COLO829 (cell line): ENCODE measurements at places on chromosomes 2 and 18.

GRCh38 chr2:172516299-172516698 is 39.6 kb upstream of the PDK1 start:
- no peak for DNase-seq

DNA sequence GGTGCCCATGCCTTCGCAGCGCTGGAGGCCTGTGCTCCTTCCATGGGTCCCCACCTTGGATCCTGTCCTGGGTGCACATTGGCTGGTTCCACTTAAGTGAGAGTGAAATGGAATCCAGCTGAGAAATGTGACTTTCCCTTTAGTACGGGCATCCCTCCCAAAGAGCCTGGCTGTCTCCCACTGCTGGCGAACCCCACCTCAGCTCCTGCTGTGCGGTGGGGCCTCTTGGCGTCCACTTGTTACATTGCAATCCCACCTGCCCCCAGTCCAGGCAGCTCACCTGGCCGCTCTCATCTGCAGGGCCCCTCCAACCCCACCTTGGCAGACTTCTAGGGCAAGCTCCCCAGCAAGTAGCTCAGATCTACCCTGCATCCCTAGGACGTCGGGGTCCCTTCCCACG is 35.5 kb upstream of the GNAL start:
- no peak for DNase-seq

GRCh38 chr2:120820263-120820952 is 84.7 kb downstream of the GLI2 start:
- DNase-seq = no peak

DNA sequence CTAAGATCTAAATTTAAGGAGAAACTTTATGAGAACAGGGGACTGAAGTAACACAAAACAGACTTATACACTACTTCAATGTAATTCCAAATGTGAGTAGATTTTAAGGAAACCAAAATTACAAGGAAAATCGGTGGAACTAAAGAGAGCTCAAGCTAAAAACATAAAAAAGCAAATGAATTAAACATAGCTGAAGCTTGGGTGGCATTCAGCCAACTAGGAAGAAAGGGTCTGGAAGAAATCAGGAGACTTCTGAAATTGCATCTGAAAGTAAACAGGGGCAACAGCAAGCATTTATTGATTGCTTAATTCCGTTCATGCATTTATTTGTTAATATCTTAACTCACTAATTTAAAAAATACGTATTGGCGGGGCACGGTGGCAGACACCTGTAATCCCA is 727.3 kb upstream of the PKDCC start:
- no peak for DNase-seq

DNA sequence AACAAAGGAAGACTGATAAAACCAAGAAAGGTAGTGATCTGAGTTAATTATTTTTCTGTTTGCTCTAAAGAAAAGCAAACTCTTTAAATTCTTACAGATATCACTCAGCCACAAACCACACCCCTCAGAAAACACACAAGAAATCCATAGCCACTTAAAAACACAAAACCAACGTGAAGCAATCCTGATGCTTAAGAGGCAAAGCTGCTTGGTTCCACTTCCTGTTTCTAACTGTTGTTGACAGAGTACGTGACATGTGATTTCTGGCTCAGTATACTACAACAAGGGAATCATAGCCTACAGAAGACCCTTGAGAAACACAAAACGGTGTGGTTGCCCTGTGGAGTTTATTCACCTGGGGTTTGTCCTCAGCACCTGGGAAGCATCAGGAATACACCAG is 240.9 kb upstream of the APCDD1 start:
- DNase-seq = no peak
